ENCODE measurements at places on chromosomes 7 and 10.

- DNase-seq = no peak
Measured at GRCh38 chr7:131012477-131013031, 278.5 kb upstream of the KLF14 start.

- DNase-seq = no peak
Measured at GRCh38 chr10:103617602-103618385, 124.3 kb downstream of the NEURL1 start.

- no peak for DNase-seq
Measured at GRCh38 chr7:41374150-41374848, 328.6 kb downstream of the INHBA start.

DNA sequence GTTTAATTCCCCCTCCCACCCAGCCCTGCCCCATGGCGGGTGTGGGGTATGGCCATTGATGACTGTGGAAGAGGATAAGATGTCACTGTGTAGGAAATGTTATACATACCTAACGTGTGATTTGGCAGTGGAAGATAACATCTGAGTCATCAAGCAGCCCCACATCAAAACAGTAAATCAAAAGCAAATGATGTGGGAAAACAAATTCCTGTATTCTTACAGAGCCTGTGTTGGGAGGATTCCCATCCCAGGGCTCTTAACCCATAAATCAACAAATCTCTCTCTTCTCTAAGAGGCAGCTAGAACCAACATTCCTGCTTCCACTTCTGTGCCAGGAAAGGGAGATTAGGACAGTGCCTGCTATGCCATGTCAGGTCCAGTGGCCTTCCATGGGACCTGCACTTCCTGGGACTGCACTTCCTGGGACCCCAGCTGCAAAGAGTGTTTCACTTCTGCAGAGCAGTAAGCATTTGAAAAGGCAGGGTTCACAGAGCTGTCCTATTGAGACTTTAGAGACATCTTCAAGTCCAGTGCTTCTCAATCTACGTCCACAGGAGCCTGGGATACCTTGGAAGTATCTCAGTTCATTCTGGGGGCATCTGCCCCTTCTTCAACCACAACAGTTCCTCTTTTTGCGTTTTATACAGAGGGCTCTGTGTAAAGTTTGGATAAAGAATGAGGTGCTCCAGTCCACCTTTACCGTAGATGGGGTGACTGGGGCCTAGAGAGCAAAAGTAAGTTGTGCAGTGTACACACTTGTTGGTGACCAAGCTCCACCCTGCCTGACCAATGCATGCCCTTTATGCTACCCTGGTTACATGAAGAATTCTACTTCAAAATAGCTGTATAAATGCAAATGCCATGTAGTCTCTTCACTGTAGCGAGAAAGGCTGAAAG, 45.7 kb downstream of the ATXN7L1 start:
- DNase-seq = no peak

GRCh38 chr7:118794419-118794818, 569.9 kb downstream of the ANKRD7 start:
- no peak for DNase-seq

DNA sequence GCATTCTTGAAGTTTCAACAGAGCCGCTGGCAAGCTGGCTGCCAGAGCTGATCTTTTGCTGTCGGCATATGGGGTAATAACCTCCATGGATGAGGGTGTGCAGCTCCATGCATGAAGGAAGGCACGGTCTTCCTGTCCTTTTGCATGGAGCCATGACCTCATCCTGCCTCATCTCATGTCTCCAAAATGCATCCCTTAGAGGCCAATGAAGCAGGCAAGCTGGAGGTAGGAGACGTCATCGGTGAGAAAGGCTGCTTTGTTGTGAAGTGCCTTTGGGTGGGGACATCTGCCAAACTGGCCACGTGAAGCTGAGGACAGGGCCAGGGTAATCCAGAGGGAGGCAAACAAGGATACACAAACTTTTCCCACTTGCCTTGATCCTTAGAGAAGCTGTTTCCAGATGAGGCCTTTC, 161.5 kb upstream of the TBX20 start:
- DNase-seq = no peak

- no peak for DNase-seq
Measured at GRCh38 chr7:2116989-2117591, 115.7 kb downstream of the MAD1L1 start.

DNA sequence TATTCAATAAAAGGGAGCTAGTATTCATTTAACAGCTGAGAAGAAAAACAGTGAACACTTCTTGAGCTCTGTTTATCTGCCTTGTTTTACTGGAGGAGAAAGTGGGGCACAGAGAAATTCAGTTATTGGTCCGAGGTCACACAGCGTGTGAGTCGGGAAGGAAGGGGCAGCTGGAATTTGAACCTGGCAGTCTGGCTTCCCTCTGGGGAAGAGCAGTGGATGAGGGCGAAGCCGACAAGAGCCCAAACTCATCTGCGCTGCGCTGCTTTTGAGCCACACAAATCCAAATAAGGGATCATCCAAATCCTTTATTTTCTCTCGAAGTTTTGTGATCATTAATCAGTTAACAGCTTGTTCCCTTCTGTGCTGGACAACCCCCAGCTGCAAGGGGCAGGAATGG, 23.7 kb upstream of the PFKFB3 start:
- DNase-seq = no peak

- DNase-seq = no peak
Measured at GRCh38 chr7:100464210-100464660, at the start of gene SPACDR. TSS of gene SPACDR (minus strand) at chr7:100464260. CDS start at chr7:100464025, 235 bp downstream.

DNA sequence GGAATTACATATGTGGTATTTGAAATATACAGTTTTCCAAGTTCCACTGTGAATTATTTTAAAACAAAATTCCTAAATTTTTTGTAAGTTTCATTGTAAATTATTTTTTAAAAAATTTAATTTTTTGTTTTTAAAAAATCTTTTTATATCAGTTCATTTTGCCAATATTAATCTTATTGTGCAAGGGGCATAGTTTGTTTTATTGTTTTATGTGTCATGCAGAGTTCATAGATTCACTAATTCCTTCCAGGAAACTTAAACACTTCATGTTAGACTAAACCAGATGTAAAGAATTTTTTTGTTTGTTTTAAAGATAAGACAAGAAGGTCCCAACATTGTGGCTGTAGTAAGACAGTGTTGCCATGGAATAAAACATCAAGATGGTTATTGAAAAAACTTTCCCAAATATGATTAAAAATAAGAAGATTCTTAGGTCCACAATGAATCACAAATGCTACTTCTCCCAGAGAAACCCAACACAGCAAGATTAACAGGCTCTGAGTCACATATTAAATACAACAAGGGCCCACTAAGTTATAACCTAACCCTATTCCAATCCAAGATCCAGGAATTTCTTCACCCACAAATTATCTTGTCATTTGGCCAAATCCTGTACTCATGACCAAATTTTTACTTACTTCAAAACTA, 464.7 kb upstream of the IGFBP3 start:
- DNase-seq = no peak

GRCh38 chr7:73647725-73648592, 19.7 kb upstream of the VPS37D start:
- DNase-seq = no peak

GRCh38 chr7:1663857-1664651, 6.0 kb upstream of the ELFN1 start:
- no peak for DNase-seq

DNA sequence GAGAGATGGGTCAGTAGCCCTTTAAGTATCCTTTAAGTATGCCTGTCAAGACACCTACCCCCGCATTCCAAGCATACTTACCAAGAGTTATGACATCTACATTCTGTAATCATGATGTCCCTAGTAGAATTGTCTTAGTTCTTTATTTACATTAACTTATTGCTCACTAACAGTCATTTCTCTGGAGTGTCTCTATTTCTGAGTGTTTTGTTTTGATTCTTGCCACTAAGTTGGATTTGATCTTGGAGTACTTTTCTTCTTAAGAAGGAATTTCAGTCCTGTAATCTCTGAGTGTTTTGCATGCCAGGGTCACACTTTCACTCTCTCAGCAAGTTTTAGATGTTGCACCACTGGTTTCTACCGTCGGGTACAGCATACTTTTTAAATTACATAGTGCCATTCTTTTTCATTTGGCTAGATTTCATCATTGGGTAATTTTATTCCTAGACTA, 1053.9 kb downstream of the KCNMA1 start:
- DNase-seq = no peak

DNA sequence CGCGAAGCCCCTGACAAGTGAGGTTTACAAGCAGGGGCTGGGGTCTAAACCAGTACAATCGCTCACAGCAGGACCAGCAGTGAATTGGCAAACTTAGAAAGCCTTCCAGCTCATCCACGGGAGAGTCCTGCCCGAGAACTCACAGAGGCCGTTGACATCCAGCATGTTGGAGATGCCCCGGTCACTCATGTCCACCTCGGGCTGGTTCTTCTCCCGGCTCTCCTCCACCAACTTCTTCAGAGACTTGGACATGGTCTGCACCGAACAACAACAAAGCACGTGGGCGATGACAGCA, 447 bp downstream of the RSU1 start:
- no peak for DNase-seq

GRCh38 chr7:124943472-124943871, 13.8 kb upstream of the POT1 start:
- DNase-seq = no peak

GRCh38 chr7:68925241-68925640, 673.0 kb upstream of the AUTS2 start:
- DNase-seq = no peak

DNA sequence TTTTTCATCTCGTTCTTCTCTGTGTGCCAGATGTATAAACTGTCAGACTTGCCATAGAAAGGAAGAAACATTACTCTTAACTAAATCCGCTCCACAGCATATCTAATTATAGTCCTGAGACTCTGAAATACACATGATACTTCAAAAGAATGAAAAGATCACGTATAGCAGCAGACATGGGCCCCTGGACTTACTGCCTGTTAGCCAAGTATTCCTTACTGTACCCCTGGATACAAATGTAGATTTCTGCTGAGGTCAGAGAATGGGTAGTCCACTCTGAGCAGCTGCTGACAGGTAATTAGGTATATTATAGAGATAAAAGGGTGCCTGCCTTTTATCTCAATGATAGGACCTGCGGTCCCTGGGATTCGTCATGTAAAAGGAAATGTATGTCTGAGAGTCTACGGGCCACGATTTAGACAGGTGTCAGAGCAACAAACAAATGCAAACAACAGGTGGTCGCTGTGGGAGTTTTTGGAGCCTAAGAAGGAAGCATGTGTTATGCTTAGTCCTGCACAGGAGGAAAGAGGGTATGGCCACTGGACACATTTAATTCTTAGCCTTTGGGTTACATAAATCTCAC, 69.4 kb downstream of the VOPP1 start:
- DNase-seq = no peak

DNA sequence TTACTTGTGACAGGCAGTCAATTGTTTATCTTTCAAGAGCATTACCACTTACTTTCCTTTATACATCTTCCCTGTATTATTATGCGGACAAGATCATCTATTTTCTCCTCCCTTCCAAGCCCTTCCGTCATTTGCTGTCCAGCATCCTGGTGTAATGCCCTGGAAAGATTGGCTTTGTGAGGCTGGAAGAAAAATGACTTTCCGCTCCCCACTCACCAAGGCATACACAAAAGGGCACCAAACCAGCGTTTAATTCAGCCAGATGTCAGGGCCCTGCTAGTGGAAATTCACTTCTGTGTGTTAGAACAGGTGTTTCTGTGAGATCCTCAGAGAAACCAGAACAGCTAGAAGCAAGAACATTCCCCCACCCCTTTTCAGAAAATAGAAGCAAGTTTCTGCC, 128.1 kb upstream of the NANOS1 start:
- no peak for DNase-seq

GRCh38 chr10:6406220-6407033, 173.6 kb downstream of the PRKCQ start:
- peak; percentile 48 for DNase-seq

DNA sequence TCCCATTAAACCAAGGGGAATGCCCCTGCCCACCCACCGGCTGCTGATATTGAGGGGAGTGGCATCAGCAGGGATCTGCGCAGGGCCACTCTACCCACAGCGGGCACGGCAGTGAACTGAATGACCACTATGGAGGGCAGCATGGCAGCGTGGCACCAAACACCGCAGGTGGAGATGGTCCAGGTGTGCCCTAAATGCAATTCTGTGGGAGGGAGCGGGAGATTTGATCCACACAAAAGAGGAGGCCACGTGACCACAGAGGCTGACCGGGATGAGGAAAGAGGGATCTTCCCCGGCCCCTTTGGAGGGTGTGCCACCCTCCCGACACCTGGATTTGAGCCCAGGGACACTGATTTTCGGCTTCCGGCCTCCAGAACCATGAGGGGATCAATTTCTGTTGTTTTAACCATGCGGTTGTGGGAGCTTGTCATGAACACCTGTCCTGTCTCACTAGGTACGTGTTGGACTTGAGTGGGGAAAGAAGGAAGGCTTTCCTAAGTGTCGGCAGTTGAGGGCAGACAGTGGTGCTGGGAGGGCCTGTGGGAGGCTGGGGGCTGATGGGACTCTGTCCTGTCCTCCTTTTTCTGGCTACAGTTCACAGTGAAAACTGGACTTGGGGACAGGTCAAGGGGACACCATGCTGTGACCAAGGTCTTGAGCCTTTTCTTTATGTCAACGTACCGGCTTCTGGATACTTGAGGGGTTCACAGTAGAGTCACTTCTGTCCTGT, 66.1 kb downstream of the CFAP46 start:
- no peak for DNase-seq

Data from OCI-M1 (cell line).